ENCODE measurements at places on chromosomes 2 and 18.

DNA sequence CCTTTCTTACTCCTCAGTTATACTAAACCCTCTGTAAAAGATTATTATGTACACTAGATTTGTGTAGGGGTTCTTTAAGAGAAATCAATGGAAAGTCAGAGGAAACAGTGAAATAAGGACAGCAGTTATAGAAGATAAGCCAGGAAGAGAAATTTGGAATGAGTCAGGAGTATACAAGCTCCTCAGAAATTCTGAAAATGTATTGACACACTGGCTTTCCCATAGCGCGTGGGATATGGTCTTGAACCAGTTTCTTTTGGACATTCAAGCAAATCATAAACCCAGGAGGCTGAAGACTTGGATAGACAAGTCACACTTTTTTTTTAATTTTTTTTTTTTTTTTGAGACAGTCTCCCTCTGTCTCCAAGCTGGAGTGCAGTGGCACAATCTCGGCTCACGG lies 316.1 kb upstream of the MMADHC start:
- no peak for DNase-seq

DNA sequence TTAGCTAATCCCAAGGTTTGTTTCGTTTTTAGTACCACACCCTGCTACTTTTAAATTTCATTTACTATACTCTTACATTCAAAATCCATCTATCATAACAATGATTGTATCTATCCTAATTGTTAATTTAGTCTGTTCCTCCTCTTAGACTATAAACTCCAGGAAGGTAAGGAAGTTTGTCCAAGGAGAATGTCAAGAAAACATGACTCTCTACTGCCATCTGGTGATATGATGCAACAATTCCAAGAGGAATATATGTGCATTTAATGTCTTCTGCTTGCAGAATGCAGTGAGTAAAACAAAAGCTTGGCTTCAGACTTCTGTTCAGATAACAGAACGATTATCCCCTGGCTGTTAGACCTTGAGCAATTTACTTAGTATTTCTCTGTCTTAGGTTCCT lies 1267.1 kb downstream of the LRP1B start:
- peak; percentile 63 for DNase-seq

DNA sequence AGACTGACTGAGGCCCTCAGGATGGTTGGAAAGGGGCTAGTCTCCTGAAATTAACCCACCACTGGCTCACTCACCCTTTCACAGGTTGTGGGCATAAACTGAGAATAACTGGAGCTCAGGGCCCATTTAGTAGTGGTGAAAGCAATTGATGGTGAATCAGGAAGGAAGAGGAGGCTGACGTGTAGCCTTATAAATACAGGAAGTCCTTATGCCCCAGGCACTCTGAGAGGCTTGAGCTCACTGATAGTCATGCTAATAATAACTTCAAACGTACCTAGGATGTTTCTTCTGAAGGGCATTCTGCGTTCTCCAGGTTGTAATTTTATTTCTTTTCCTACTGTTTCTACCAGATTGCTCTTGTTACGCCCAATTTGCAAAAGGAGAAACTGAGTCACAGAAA lies 328.4 kb downstream of the CLIP4 start:
- DNase-seq = no peak

DNA sequence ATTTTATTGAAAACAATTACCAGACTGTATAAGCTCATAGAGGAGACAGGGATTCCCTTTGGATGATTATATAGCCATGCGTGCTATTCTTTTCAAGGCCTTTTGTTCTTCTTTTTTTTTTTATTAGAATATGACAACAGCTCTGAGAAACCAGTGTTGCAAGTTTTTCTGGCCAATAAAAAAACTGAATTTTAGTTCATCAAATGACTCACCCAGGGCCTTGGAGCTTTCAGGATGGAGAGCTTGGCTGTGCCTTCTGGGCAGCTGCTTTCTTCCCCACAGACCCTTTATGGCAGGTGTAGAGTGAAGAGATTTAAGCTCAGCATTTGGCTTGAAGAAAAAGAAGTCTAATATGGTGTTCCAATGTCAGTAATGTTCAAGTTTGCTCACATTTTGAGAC lies 497.9 kb upstream of the FANCL start:
- DNase-seq = no peak

- no peak for DNase-seq
Observed at GRCh38 chr2:33060405-33060804, 113.7 kb downstream of the LTBP1 start.

- no peak for DNase-seq
Observed at GRCh38 chr2:28565720-28566295, 69.9 kb downstream of the PLB1 start.

- DNase-seq = no peak
Observed at GRCh38 chr2:120313695-120314615, 32.0 kb upstream of the INHBB start.

- no peak for DNase-seq
Observed at GRCh38 chr2:226087505-226088365, 688.2 kb downstream of the NYAP2 start.

- DNase-seq = no peak
Observed at GRCh38 chr18:76572518-76573247, 77.6 kb upstream of the ZNF516 start.

- DNase-seq = no peak
Observed at GRCh38 chr18:28132084-28132483, 44.8 kb downstream of the CDH2 start.

- no peak for DNase-seq
Observed at GRCh38 chr2:71839826-71840225, 307.8 kb downstream of the CYP26B1 start.

DNA sequence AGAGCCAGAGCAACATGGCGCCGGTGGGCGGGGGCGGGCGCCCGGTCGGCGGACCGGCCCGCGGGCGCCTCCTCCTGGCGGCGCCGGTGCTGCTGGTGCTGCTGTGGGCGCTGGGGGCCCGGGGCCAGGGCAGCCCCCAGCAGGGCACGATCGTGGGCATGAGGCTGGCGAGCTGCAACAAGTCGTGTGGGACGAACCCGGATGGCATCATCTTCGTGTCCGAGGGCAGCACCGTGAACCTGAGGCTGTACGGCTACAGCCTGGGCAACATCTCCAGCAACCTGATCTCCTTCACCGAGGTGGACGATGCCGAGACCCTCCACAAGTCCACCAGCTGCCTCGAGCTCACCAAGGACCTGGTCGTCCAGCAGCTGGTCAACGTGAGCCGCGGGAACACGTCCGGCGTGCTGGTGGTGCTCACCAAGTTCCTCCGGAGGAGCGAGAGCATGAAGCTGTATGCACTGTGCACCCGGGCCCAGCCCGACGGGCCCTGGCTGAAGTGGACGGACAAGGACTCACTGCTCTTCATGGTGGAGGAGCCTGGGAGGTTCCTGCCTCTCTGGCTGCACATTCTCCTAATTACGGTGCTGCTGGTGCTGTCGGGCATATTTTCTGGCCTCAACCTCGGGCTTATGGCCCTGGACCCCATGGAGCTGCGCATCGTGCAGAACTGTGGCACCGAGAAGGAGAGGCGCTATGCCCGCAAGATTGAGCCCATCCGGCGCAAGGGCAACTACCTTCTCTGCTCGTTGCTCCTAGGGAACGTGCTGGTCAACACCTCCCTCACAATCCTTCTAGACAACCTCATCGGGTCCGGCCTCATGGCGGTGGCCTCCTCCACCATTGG lies 507 bp downstream of the CNNM4 start:
- no peak for DNase-seq

- no peak for DNase-seq
Observed at GRCh38 chr2:241025639-241026038, 27.2 kb downstream of the SNED1 start.

- peak; percentile 61 for DNase-seq
Observed at GRCh38 chr2:228048838-228049490, 132.5 kb downstream of the SPHKAP start.

DNA sequence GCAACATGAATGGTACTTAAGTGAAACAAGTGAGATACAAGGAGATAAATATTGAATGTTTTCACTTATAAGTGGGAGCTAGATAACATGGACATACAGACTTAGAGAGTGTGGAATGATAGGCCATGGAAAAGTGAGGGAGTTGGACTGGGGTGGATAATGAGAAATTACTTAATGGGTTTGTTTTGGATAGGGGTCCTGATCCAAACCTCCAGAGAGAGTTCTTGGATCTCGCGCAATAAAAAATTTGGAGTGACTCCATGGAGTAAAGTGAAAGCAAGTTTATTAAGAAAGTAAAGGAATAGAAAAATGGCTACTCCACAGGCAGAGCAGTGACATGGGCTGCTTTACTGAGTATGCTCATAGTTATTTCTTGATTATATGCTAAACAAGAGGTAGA lies 508.9 kb downstream of the CNTNAP5 start:
- DNase-seq = no peak

- no peak for DNase-seq
Observed at GRCh38 chr18:78683191-78684010, 296.2 kb upstream of the SALL3 start.

- no peak for DNase-seq
Observed at GRCh38 chr2:241379481-241380480, 23.7 kb downstream of the FARP2 start.

DNA sequence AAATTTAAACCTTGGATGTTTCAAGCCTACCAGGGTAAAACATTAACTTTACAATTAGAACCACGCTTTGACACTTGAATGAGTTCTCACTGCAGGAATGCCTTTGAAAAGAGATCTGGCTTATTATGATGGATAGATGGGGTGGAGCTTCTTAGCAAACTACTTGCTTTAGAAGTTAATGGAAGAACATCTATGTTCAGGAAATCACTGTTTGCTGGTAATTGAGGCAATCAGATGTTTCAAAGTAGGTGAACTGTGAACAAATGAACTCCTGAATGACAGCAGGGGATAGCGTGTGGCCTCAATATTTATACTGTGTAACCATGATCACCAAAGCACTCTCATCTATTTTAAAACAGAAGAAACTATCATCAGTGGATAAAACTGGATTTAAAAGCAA lies 383.6 kb downstream of the PIK3C3 start:
- no peak for DNase-seq

DNA sequence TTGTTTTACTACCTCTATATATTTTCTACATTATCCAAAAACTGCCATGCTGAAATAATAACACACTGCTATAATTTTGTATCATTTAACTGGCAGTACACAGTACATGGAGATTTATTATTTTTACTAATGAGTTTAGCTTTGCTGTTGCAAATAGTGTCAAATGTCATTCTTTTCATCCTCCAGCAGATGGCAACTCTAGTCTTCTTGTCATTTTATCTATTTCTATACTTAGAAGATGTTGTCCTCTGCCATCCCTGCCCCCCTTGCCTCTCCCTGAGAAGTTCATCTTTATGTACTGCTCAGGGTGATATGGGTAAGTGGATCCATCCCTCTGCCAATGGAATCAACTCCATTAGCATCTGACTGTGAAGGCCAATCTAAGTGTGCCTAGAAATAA lies 21.7 kb upstream of the LRRTM1 start:
- DNase-seq = no peak

- DNase-seq = no peak
Observed at GRCh38 chr18:74567822-74568221, 29.8 kb upstream of the ZNF407 start.

- no peak for DNase-seq
Observed at GRCh38 chr2:12484536-12485115, 232.1 kb upstream of the TRIB2 start.

- no peak for DNase-seq
Observed at GRCh38 chr2:230774348-230774951, 61.8 kb downstream of the CAB39 start.

- DNase-seq = no peak
Observed at GRCh38 chr2:238973038-238973739, 125.3 kb downstream of the TWIST2 start.

GRCh38 chr2:47072018-47072691 lies 83.0 kb downstream of the STPG4 start:
- no peak for DNase-seq

GRCh38 chr18:78627551-78628346 lies 351.9 kb upstream of the SALL3 start:
- no peak for DNase-seq

GRCh38 chr2:186103276-186103675 lies 364.7 kb downstream of the FSIP2 start:
- DNase-seq = no peak

- DNase-seq = no peak
Observed at GRCh38 chr2:167575276-167575675, 672.1 kb downstream of the STK39 start.

DNA sequence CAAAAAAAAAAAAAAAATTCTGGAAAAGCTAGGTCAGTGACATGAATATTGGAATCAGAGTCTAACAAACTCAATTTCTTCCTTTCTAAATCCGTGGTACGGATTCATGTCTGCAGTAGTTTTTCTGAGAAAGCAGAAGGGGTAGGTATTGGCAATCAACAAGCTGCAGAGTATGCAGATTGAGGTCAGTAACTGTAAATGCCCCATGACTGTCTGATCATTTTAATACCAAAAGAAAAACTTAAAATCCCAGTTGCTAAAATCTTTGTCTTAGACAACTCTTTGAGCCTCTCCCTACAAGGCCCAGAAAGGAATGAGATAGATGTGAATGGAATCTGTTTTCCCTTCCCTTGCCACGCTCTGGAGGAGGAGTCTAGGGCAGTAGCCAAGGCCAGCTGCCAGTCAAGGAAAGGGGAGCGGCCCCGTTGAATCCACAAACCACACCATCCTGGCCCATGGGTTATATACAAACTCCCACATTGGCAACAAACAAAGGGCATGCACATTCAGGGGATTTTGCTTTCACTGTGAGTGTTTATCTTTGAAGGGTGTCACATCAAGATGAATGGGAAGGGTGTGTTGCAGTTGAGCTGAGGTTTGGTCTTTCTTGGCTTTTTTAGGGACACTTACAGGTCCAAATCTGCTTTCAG lies 6.1 kb upstream of the CASP8 start:
- no peak for DNase-seq

DNA sequence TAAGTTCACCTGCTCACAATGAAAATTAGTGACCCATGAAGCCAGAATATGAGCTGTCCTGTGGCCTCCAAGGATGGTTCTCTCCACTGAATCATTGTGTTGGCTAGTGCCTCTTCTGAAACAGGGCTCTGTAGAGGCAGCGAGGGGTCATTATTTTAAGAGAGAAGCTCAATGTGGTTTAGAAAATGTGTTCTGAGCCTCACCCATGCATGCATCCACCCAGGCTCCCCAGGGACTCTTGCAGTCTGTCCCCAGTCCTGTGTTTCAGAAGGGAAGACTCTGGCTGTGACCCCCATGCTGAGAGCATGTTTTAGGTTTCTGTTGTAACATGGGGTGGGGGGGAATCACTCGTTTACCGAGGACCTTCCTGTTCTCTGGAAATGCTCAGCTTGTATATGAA lies 135.2 kb downstream of the RNF144A start:
- DNase-seq = no peak

DNA sequence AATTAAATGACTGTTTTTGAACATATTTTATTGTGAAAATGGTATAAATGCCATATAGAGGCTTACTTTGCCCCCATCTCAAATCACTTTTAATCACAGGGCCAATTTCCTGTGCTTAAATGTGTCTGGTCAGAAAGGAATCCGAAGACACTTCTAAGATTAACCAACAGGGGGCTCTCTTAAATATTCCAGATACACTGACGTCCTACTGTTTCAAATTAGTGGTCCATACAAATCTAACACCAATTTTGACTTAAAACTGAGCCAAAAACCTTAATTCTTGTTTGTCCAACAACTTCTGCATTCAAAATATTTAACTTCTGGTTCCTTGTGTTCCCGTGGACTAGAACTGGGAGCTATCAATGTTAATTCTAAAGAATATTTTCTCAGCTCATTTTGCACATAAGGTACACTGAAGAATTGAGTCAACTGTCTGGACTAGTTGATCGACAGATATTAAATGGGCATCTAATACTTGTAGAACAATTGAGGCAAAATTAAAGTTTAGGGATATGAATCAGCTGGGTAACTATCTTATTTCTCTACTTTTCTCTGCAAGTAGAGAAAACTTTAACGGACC lies 557.5 kb downstream of the ARHGAP15 start:
- DNase-seq = peak; percentile 28

GRCh38 chr18:9741793-9742523 lies 33.9 kb downstream of the RAB31 start:
- no peak for DNase-seq

Data from HCT116 (cell line).